ENCODE measurements at places on chromosomes 2 and 18. TPM values are rescaled to one million over a fixed set of nuclear protein-coding genes. Genes with fewer than 3 reads are reported as not detected.

DNA sequence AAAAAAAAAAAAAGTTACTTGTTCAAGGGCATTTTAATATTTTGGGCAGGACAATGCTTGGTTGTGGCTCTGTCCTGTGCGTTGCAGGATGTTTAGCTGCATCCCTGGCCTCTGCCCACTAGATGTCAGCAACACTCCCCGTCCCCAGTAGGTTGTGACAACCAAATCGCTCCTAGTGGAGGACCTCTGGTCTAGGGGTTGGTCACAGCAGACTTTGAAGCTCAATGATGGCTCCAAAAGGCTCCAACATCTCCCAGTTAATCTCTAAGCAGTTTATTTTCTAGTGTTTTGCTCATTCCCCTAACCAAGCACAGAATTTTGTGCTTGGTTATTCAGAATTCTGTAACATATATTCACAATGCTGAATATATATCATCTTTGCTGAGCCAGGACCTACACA, 67.0 kb downstream of the CHRNA1 start:
- peak; percentile 76 for DNase-seq

Gene INSIG2
- 10.7 TPM for total RNA-seq

DNA sequence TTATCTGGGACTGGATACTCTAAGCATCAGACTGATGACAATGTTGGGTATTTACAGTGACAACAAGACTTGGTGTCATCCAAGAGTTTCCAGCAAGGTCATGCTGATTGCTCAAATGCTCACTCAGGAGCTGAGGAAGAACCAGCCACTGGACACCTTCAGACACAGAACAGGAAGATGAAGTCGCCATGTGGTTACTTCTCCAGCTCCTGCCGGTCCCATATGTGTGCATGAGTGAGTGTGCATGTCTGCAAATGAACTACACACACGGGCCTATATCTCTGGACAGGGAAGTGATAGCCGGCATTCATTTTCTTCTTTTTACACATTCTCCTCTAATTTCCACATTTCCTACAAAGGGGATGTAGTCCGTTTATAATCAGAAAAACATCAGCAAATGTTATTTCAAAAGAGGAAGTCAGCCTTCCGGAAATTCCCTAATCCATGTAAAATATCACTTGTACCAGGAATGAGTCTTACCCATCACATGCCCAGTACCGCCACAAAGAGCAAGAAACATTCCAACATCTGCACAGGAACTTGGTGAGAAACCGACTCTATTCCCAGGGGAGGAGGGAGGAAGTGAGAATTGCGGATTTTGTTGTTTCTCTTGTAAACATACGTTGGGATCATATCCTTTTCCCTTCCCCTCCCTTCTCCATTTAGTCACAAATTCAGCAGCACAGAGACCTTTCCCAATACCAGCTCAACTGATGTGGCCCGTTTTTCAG, 10.8 kb downstream of the RFX8 start:
- DNase-seq: no peak

GRCh38 chr2:121173112-121173511, 111.9 kb downstream of the TFCP2L1 start:
- DNase-seq: no peak

Gene AOX1
- total RNA-seq: 5.4 TPM

DNA sequence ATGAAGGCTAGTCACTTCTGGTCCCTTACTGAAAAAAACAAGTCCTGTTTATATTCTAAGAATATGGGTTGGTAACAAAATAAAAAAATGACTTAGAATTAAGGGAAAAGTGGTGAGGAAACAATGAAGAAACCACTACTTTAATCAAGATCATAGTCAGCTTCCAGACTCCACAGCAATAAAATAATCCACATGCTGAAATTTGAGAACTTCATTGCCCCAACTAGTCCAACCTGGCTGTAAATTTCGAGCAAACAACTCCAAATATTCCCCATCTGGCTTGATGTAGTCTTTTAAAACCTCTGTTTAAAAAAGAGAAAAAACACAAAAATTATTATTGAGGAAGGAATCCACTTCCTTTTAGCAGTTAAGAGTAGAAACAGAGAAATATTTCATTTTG, 32.5 kb downstream of the METTL4 start:
- DNase-seq: no peak

DNA sequence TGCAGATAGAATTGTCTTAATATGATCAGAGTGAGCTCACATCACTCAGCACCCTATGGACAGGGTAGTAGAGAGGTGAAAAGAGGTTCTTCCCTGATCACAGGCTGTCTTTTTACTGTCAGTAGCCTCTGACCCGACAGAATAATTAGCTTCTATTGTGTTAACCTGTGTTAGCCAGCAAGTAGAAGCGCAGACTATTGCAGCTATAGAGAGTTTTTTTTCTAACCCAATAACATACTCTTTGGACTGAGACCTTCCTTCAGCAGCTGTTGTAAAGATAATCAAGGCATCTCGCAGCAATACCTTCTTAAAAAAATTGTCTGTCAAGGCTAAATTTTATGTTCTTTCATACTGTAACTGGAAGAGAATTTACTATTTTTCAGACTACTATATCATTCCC, 670.4 kb downstream of the ADCYAP1 start:
- DNase-seq: no peak

DNA sequence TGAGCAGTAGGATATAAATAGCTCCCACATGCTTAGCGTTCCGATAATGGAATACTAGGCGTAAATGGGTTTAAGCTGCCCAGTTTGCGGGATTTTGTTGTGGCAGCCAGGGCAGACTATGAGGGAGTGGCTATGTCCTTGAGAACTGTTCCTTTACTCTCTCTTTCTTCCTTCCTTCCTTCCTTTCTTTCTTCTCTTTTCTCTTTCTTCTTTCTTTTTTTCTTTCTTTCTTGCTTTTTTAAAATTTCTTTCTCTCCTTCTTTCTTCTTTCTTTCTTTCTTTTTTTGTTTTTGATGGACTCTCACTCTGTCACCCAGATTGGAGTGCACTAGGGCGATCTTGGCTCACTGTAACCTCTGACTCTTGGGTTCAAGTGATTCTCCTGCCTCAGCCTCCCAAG, 9.1 kb upstream of the PRELID3A start:
- DNase-seq: no peak

Gene RESP18
- not detected for total RNA-seq

Gene POTEI
- 3.2 TPM for total RNA-seq

DNA sequence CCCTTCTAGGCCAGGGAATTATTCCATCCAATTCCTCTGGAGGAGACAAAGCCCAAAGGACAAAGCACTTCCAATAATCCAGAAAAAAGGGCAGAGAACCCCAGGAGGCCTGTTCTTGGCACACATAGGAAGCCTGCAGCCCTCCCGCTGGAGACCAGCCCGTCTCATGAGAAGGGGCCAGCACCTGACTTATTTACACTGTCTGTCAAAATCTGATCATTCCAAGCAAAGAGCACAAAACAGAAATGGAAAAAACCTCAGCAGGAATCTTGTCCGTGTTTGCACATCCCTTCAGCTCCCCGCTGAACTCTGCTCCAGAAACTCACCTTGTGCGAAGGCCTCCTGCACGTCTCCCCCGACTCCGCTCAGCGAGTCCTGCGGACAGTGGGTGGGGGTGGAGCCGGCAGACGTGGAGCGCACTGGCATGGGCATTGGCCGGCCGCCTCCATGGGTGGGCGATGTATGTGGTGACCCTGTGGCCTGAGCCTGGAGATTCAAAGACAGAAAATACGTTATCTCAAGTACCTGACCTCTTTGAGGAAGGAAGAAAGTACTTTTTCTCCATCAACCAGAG, 46.2 kb upstream of the DNMT3A start:
- no peak for DNase-seq

DNA sequence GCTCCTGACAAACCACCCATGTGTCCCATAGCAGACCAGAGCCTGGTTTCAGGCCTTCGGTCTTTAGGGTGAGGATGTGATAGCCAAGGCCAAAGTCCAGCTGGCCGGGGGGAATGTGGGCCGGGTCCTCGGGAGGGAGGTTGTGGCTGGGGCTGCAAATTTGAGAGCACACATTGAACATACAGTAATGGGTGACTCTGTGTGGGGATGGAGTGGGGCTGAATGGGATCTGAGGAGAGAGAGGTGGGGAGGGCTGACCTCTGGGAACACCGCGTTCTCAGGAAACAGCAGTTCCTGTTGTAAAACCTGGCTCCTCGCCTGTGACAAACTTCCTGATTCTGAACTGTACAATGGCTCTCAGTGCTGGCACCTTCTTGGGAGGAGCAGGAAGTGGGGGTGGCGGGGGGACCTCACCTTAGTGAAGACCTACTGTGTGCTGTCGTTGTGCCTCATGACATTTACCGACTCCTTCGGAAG, 48.8 kb downstream of the MCFD2 start:
- no peak for DNase-seq

GRCh38 chr2:165594935-165595255, 125.4 kb downstream of the CSRNP3 start:
- DNase-seq: no peak

DNA sequence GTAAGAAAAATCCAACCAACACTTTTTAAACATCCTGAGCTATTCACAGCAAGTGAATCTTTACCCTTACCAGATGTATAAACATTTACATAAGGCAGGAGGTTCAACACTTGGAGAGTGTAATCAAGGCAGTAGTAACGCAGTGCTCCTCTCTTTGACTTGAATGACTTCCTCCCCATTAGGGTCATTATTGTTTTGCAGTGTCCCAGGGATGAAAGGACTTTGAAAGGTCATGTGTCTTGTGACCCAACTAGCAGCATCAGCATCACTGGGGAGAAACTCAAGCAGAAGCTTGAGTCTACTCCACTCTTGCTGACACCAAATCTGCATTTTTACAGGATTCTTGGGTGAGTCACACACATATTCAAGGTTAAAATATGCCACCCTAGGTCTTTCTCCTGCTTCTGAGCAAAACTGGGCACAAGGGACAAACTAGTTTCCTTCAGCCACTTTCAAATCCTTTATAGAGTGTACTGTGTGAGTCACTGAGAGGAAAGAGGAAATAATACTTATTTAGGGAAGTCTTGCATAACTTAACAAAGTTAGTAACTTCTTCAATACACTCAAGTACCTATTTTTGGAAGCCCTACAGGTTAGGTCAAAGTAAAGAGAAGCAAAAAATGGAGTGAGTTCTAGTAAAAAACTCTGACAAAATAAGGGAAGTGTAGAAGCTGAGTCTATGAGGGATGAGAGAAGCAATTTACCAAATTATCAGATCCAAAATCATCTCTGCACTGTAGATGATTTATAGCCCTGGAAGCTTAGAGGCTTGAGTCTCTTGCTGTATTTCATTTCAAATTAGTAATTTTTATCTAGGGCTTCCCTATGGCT, 51.0 kb upstream of the EML4 start:
- DNase-seq: no peak

Measured in WTC11 (cell line).